ENCODE measurements at places on chromosomes 6 and 20.

DNA sequence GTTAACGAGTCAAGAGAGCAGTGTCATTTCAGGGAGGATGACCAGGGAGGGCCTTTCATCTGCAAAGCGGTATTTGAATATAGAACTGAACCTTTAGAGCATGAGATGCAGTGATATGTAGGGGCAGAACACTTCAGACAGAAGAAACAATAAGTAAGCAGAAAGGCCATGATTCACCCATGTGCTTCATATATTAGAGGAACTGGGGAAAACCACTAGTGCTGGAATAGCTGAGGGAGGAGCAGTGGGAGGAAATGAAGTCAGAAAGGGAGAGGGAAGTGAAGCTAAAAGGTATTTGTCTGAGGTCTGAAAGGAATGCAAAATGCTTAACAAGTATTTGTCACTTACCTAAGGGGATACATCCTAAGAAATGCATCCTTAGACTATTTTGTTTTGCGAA, 391.2 kb downstream of the ADGRB3 start:
- no peak for DNase-seq

DNA sequence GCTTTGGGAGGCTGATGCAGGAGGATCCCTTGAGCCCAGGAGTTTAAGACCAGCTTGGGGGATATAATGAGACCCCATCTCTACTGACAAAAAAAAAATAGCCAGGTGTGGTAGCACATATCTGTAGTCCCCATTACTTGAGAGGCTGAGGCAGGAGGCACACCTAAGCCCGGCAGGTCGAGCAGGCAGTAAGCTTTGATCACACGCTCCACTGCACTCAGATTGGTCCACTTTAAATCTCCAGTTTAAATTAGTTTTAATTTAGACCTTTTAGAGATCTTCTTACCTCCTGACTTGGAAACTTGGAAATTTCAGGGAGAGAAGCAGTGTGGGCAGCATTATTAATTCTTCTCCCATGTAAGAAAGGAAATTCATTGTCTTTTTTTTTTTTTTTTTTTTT, 16.8 kb upstream of the PLCB4 start:
- DNase-seq = no peak

DNA sequence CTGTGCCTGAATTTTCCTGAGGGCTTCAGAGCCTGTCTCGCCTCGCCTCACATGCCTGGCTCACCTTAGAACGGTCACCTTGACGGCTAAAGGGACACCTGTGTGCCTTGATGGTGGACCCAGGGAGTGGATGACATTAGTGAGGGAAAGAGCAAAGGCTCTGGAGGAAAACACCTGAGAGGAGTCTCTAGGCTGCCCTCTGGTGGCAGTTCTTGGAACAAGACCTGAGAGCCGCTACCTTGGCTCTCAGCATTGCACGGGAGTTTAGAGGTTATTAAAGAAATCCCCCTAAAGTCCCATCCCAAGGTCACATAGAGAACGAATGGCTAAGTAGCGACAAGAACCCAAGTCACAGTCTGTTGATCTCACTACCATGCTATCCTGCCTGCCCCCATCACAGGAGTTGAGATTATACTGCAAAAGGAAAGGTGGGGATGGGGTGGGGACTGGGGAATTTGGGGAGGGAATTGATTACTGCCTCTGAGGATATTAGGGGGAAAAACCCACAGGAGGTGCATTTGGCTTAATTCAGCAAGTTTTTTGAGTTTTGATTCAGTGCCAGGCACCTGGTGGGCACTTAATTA, 7.9 kb upstream of the CDSN start:
- peak; percentile 72 for DNase-seq

GRCh38 chr20:23257848-23258746, 92.5 kb upstream of the NXT1 start:
- DNase-seq = peak; percentile 88

GRCh38 chr20:5933802-5934436, 16.4 kb downstream of the TRMT6 start:
- peak; percentile 56 for DNase-seq

- no peak for DNase-seq
Observed at GRCh38 chr6:21138336-21139069, 455.0 kb upstream of the SOX4 start.

GRCh38 chr6:142551274-142551811, 249.5 kb downstream of the ADGRG6 start:
- peak; percentile 60 for DNase-seq

GRCh38 chr6:2734488-2735166, 16.1 kb downstream of the MYLK4 start:
- peak; percentile 14 for DNase-seq

- DNase-seq = no peak
Observed at GRCh38 chr6:112015725-112016124, 38.2 kb upstream of the CCN6 start.

- DNase-seq = no peak
Observed at GRCh38 chr6:29708432-29709179, 14.6 kb upstream of the HLA-F start.

DNA sequence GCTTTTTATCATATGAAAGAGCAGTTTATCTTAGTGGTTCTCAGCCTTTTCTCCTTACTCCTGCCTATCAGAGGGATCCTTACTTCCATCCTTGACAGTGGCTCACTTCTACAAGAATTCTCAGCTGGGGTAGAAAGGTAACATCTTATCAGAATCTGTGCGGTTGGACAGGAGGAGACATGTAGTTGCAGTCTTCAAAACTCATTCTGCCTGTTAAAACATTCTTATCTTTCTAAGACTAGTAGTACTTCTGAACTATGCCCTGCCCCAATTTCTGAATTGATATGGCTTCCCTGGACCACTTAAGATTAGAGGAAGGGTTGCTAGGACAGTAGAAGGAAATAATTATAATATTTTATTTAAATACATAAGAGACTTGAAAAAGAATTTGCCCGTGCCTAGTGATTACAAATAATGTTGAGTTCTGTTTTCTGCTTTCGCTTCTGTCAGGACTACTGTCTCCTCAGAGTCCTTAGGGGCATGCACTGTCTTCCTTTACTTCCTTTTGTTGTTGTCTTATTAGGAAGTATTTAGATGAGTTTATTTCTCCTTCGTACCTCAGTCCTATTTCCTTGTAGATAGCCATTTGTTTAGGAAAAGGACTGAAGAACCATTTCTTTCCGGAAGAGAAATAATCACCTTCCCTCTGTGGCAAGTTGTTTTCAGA, 24.9 kb downstream of the BLTP3A start:
- DNase-seq = no peak

DNA sequence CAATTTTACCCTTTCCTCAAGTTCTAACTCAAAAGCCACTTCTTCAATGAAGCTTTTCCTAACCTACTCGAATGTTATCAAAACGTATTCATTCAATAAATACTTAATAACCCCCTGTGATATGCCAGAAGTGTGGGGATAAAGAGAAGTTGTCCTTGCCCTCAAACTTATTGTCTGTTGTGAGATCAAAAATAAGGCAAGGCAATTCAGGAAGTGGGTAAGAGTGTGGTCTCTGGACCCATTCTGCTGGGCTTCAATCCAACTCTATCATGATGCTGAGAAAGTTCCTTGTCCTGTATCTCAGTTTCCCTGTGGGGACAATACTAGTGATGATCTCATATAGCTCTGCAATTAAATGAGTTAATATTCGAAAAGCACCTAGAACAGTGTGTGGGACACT, 92.8 kb downstream of the PRDM1 start:
- no peak for DNase-seq

DNA sequence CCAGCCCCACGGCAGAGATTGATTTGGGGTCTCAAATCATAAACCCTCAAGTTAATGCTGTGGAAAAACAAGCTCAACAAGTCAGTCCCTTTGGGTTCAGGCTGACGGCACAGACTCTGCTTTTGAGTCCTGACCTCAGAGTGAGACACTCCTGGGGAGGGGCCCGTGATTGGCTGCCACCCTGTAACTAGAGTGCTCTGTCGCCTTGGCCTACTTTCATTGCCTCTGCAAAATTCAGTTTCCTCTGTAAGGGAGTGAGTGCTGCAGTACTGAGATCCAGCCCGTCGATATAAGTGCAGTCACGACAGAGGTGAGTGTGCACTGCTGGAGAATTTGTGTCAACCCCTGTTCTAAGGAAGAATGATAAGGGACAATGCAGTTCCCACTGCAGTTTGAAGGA, 105.6 kb downstream of the ANKS1A start:
- no peak for DNase-seq

GRCh38 chr6:13369591-13369990, 41.3 kb upstream of the TBC1D7 start:
- no peak for DNase-seq

DNA sequence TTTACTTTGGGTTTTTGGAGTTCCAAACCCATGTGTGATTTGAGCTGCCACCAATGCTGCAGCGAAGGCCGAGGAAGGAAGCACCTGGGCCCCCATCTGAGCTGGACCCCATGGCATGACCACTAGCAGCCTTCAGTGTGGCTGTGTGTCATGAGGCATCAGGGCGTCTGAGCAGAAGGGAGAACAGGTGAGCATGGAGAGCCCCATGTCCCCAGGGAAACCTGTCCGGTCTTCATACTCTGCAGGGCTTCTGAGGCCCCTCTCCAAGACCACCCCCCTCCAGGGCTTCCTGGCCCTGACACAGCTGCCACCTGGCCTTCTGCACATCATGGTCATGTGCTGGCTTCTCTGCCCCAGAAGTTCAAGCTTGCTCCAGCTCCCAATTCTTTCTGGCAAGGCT, 169.1 kb upstream of the CST7 start:
- no peak for DNase-seq

- no peak for DNase-seq
Observed at GRCh38 chr6:106244521-106244920, 81.0 kb downstream of the ATG5 start.

DNA sequence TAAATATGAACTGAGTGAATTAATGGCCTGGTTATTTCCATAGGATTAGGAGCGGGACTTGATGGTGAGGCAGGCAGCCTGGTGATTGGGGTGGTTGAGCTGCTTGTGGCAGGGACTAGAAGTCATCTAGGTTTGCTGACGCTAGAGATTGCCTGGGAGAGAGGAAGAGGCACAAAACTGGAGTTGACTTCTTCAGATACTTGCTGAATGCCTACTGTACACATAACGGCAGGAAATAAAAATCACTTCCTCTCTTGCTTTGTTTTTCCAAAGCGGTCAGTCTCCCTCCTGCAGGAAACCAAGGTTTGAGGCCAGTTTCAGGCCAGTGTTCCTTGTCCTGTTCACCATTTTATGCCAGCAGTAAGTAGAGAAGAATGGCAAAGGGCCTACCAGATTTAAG, 36.7 kb upstream of the MYLIP start:
- no peak for DNase-seq

DNA sequence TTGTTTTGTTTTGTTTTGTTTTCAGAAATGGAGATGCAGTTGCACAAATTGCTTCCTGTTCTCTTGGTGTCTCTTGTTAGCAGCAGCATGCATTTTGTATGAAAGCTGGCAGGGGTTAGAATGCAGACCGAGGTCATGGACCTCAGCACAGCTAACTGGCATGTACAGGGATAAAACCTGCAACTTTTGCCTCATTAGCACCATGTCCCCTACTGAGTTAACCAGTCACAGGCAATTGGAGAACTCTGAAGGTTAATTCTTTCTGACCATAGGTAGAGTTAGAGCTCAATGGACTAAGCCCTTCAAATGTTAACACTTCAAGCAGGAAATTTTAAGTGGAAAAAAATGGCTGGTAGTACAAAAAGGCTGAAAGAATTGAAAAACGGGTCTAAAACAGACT, 377.1 kb downstream of the ADGRB3 start:
- DNase-seq = no peak

GRCh38 chr6:16950825-16951495, 150.9 kb upstream of the STMND1 start:
- DNase-seq = no peak

DNA sequence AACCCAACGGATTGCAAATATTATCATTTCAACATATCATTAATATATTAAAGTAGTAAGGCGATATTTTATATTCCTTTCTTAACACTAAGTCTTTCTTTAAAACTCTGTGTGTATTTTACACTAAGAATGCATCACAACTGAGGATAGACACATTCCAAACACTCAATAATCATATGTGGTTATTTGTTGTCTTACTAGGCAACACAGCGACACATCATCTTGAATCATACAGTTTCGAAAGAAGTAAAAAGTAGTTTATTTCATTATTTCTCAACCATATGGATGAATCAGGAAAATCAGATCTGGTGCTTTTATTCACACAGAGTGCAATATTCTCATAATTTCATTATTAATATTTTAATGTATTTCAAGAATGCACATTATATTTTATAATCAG, 662.4 kb downstream of the EPHA7 start:
- peak; percentile 64 for DNase-seq

GRCh38 chr20:58146081-58146745, 82.2 kb downstream of the ANKRD60 start:
- no peak for DNase-seq

- no peak for DNase-seq
Observed at GRCh38 chr6:23245572-23245971, 676.2 kb downstream of the HDGFL1 start.

DNA sequence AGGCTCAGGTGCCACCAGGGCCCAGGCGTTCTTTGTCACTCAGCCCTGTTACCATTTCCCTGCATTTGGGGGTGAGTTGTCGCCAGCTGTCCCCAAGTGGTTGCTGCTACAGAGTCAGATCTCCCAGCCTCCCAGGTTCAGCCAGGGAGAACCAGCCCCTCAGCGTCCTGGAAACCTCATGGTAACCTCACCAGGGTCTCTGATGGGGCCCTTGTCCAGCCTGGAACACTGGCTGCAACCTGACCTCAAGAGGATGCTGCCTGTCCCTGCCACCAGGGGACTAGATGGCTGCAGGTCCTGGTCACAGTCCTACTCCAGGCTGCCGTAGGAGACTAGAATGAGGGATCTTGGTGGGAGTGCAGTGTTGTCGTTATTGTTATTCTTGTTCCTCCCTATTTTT, 228.3 kb upstream of the PDE10A start:
- no peak for DNase-seq

DNA sequence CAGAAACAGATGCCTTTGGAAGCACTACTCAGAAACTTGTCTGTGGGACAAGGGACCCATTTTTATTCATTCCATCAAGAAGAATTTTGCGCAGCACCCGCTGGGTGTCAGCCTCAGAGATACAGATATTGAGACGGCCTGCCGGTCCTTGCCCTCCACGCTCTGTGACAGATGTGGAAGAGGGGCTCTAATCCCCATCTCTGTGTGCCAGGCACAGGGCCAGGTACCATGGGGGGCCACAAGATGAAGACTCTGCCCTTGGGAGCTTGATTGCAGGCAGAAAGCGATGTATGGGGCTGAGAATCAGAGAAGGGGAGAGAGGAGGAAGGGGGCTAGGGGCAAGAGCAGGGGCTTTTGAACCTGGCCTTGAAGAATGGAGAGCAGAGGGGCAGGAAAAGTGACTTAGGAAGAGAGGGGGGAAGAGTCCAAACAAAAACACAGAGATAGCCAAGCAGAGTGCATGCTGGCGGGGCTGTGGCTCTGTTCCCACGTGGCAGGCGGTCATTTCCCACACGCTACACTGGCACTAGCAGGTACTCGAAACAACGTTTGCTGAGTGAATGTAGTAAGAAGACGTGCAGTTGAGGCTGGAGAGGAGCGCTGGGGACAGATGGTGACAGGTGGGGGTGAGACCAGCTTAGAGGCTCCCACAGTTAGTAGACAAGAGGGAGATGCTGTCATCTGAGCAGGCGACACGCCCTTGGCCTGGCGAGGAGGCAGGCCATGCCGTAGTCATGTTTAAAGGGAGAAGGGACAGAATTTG, 170.3 kb upstream of the SNX9 start:
- no peak for DNase-seq

- DNase-seq = peak; percentile 92
Observed at GRCh38 chr6:3389390-3390167, 67.3 kb downstream of the SLC22A23 start.

- DNase-seq = no peak
Observed at GRCh38 chr6:5814901-5815300, 191.8 kb downstream of the NRN1 start.

All from MCF 10A (cell line).